ENCODE measurements at places on chromosomes 16 and 17.

DNA sequence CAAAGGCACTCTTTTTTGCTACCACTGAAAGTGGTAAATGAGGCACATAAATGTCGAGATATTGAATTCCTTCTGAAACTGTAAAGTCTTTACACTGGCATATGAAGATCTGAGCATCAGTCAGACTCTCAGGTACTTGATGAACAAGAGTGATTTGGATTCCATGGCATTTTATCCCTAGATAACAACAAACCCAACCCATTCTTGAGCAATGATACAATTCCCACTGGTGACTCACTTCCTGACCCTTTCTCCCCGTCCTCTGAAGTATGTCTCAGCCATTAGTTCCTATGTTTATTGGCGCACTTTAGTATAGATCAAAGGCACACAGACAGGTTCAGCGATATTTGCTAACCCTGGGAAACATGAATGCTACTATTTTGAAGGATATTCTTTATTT is 147.0 kb upstream of the RBFOX1 start:
- no peak for DNase-seq
- H3K27ac ChIP-seq, result no peak overlapping the region
- H3K4me3 ChIP-seq, result no peak overlapping the region
- H3K36me3 ChIP-seq, result no peaks in the 10 kb centered on the region
- H3K4me1 ChIP-seq, result no peaks in the 10 kb centered on the region
- H3K27me3 ChIP-seq, result no peaks in the 10 kb centered on the region

- H3K4me1 ChIP-seq, result peaks cover 16% of the 10 kb centered on the region
- H3K27me3 ChIP-seq, result peaks cover 25% of the 10 kb centered on the region
- no peak overlapping the region for H3K4me3 ChIP-seq
- no peak overlapping the region for H3K27ac ChIP-seq
Observed at GRCh38 chr16:68387301-68387700, 61.0 kb downstream of the SMPD3 start.

GRCh38 chr17:42338427-42338985 is 49.7 kb downstream of the STAT3 start:
- H3K27me3 ChIP-seq, result no peaks in the 10 kb centered on the region
- H3K27ac ChIP-seq, result no peak overlapping the region
- no peak for DNase-seq
- no peaks in the 10 kb centered on the region for H3K4me1 ChIP-seq

DNA sequence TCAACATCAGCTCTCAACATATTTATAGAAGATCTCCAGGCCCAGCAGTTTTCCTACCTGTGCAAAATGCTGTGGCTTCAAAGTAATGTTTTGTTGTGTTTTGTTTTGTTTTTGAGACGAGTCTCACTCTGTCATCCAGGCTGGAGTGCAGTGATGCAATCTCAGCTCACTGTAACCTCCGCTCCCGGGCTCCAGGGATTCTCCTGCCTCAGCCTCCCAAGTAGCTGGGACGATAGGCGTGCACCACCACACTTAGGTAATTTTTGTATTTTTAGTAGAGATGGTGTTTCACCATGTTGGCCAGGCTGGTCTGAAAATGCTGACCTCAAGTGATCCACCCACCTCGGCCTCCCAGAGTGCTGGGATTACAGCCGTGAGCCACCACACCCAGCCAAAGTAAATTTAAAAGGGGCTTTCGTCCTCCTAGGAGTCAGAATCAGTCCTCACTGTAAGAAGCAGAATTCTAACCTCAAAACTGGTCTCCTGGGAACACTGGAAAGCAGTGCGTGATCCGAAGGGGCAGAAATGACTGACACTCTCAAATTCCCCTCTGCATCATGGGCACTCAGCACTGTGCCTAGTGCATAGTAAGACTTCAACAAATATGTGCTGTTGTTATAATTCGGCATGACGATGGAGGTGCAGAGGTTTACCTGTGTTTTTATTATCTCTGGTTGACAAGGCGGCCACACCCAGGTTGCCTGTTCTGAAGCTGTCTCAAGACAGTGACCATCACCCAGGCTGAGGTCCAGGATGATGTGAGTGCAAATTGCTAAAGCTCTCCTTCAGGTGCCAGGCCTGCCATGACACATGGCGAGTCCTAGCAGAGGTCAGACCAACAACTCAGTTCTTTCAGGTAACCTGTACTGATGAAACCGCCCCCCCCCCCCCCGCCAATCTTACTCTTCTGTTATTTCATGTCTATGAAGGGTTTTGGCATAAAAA is 59.8 kb downstream of the ADCY9 start:
- H3K27me3 ChIP-seq, result no peaks in the 10 kb centered on the region
- H3K27ac ChIP-seq, result no peak overlapping the region
- DNase-seq, result no peak
- H3K4me3 ChIP-seq, result no peak overlapping the region
- peaks cover 28% of the 10 kb centered on the region for H3K4me1 ChIP-seq
